Immature natural killer cell (primary cell): ENCODE measurements at places on chromosomes 3 and 15. TPM values are rescaled to one million over a fixed set of nuclear protein-coding genes. Genes with fewer than 3 reads are reported as not detected.

PRSS50 gene
- polyA plus RNA-seq = not detected

FRMD5 gene
- 0.21 TPM for polyA plus RNA-seq

PSMD6 gene
- 92.3 TPM for polyA plus RNA-seq

TLR9 gene
- not detected for polyA plus RNA-seq
